Neural progenitor cell (in vitro differentiated cells): ENCODE measurements at places on chromosomes 3 and 15. TPM values are rescaled to one million over a fixed set of nuclear protein-coding genes. Genes with fewer than 3 reads are reported as not detected.

DNA sequence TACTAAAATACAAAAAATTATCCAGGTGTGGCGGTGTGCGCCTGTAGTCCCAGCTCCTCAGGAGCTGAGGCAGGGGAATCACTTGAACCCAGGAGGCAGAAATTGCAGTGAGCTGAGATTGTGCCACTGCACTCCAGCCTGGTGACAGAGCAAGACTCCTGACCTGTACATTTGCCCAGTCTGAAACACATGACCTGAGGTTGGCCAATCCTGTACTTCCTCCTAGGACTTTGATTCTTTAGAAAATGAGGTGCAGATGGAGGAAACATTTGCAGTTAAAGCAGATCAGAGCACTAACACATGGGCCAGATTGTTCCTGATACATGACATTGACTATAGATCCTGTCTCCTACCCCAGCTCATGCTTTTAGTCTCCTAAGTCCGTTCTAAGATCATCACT is 28.9 kb upstream of the LPP start:
- DNase-seq, result no peak
- H3K27me3 ChIP-seq, result no peaks in the 10 kb centered on the region
- no peaks in the 10 kb centered on the region for H3K36me3 ChIP-seq
- no peak overlapping the region for H3K4me3 ChIP-seq

DNA sequence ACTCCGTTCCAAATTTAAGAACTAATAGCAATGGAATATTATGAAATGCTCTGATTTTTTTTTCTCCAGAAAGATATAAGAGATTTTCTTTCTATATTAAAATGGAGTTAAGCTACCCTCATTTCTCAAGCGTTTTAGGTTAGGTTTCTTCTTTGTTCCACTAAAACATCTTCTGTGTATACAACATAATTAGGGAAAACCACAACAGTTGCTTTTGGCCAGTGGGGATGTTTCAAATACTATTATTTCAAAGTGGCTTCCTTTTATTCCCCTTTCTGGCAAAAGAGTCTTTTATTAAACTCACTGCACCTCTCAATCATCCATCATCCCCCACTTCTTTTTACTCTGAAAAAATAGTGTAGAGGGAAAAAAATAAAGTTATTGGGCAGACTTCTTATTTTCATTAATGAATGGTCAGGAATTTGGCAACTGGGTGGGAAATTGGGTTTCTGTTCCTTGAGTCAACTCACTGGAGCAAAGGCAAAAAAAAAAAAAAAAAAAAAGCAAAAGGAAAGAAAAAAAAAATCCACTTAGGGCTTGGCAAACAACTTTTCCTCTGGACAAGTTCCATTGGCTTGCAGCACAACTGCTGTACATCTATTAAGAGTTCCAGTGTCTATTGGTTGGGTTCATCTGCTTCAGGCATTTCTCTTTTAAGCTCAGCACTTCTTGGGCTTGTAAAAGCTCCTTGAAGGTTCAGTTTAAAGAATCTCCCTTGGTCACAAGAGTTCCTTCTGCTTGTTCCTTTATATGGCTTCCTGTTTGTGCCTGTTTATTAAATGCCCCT is 963.4 kb downstream of the ROBO1 start:
- H3K27ac ChIP-seq, result peak overlapping the region; percentile 84
- peaks cover 27% of the 10 kb centered on the region for H3K4me1 ChIP-seq
- no peak for DNase-seq
- no peaks in the 10 kb centered on the region for H3K36me3 ChIP-seq
- H3K27me3 ChIP-seq, result no peaks in the 10 kb centered on the region

IL17RB gene
- 3.4 and 5.5 TPM in 2 replicates for total RNA-seq

- peak; percentile 72 for DNase-seq
- H3K27ac ChIP-seq, result no peak overlapping the region
- no peaks in the 10 kb centered on the region for H3K4me1 ChIP-seq
- H3K36me3 ChIP-seq, result peaks cover 15% of the 10 kb centered on the region
- H3K27me3 ChIP-seq, result no peaks in the 10 kb centered on the region
- H3K4me3 ChIP-seq, result no peak overlapping the region
Measured at GRCh38 chr3:113312416-113312815, 101.1 kb downstream of the BOC start.

DNA sequence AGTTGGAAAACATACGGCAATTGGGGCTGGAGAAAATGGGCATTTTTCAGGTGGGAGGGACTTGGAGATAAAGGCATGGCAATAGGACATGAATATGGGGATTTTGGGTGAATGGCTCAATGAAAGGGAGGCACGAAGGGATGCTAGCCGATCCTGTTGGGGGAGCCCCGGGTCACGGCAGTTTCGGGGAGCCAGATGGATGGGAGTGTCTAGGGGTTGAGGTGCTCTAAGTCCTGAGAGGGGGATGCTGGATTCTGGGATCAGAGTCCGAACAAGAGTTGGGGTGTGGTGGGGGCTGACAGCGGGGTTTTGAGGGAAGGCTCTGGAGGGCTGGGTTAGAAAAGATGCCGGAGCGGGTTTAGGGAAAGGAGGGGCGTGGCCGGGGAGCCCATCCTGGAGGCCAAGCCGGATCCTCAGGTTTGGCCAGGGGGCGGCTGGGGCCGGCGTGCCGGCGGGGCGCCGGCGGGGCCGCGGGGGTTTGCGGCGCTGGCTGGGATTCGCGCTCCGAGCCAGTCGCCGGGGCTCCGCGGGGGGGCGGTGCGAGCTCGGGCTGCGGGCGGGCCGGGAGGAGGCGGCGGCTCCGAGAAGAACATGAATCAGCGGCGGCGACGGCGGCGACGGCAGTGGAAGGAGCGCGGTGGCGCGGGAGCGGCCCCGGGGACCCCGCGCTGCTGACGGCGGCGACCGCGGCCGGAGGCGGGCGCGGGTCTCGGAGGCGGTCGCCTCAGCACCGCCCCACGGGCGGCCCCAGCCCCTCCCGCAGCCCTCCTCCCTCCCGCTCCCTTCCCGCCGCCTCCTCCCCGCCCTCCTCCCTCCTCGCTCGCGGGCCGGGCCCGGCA is at the start of gene TYRO3:
Gene TYRO3, plus strand, starts transcription at position 813 of the 839 bp plus-strand sequence. CDS start 46 bp downstream, outside the sequence.
- H3K27me3 ChIP-seq, result no peaks in the 10 kb centered on the region
- H3K27ac ChIP-seq, result peak within 1 kb of the TSS; percentile 15
- no peaks in the 10 kb centered on the region for H3K36me3 ChIP-seq
- peaks cover 41% of the 10 kb centered on the region for H3K4me1 ChIP-seq

DNA sequence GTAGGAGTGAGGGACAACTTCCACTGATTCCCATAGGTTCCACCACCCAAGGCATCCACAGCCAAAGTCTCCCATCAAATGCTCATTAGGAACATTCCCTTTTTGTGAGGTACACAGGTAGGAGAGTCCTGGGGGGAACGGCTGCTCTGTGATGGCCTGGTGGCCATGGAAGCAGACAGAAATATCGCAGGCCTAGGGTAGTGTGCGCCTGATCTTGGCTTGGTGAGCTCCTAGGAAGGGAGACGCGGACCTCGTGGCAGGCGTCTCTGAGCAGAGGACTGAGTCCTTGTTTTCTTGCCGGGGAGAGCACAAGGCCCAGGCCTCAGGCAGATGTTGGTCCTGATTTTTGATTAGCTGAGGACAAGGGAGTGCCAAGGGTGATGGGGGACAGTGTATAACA is 99.5 kb downstream of the SNRPN start:
- H3K4me3 ChIP-seq, result no peak overlapping the region
- no peak for DNase-seq
- no peaks in the 10 kb centered on the region for H3K4me1 ChIP-seq
- H3K27me3 ChIP-seq, result no peaks in the 10 kb centered on the region
- peaks cover 36% of the 10 kb centered on the region for H3K36me3 ChIP-seq

DNA sequence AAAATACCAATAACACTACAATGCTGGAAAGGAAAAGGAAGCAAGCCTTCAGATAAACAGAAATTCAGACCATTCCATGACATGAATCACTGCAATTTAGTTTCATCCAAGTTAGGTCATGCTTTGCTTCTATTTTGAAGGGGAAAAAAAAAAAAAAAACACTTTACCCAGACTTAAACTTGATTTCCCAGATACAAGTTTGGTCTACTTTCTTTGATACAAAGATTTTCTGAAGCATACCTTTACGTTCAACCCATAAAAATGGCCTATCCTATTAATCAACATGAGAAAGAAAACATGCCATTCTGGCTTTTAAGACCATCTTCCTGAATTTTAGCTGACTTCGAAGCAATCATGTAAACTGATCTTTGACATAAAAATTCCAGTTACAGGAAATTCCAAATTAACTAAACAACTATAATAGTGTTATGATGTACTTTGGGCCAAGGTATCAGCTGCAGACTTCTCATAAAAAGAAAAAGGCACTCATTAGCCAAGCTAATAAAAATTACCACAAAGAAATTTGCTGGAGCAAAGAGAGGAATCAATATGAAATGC is 12.6 kb downstream of the OSBPL10 start:
- no peaks in the 10 kb centered on the region for H3K36me3 ChIP-seq
- peak overlapping the region; percentile 69 for H3K27ac ChIP-seq
- H3K4me1 ChIP-seq, result peaks cover 23% of the 10 kb centered on the region
- no peak for DNase-seq
- H3K4me3 ChIP-seq, result no peak overlapping the region

DNA sequence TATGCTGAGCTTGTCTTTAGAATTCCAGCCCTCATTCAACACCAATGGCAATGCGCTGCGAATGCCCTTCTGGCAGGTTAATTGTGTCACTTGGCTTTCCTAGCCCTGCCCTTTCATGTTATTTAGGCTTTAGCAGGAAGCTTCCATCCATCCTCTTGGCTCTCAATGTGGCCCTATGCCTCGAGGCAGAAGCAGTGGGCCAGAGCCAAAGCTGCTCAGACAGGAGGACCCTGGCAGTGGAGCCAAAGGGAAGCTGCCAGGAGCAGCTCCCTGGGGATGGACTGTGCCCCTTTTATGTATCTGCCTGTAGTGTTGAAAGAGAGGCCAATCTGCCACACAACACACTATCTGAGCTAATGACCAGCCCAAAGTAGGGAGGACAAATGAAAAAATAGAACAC is 376.4 kb downstream of the CTNNB1 start:
- no peak overlapping the region for H3K27ac ChIP-seq
- H3K36me3 ChIP-seq, result no peaks in the 10 kb centered on the region
- no peak for DNase-seq
- H3K4me1 ChIP-seq, result peaks cover 6% of the 10 kb centered on the region
- no peaks in the 10 kb centered on the region for H3K27me3 ChIP-seq

DNA sequence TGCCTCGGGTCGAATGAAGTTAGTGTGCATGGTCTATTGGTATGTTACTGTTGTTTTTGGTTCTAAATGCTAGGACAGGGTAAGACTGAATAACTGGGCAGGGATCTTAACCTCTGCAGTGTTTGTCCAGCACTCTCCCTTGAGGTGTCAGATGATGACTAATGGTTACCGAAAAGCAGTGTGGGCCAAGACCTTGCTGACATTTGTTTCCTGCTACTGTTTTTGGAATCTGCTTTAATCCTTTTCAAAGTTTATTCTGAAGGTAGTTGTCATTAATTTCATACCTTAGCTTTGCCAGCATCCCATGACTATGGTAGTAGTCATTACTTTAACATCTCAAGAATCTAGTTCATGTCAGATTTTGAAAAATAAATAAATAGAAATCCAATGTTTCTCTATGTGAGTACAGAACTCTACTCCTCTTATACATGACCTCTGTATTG is 117.0 kb downstream of the P3H2 start:
- no peak overlapping the region for H3K27ac ChIP-seq
- no peaks in the 10 kb centered on the region for H3K36me3 ChIP-seq
- H3K4me1 ChIP-seq, result peaks cover 11% of the 10 kb centered on the region
- H3K27me3 ChIP-seq, result no peaks in the 10 kb centered on the region
- no peak overlapping the region for H3K4me3 ChIP-seq
- no peak for DNase-seq

GRCh38 chr15:36831125-36831903 is 251.9 kb downstream of the CDIN1 start:
- H3K27me3 ChIP-seq, result no peaks in the 10 kb centered on the region
- peaks cover 6% of the 10 kb centered on the region for H3K4me1 ChIP-seq
- no peak overlapping the region for H3K27ac ChIP-seq
- no peak for DNase-seq
